COLO829 (cell line): ENCODE measurements at places on chromosomes 5 and 9.

DNA sequence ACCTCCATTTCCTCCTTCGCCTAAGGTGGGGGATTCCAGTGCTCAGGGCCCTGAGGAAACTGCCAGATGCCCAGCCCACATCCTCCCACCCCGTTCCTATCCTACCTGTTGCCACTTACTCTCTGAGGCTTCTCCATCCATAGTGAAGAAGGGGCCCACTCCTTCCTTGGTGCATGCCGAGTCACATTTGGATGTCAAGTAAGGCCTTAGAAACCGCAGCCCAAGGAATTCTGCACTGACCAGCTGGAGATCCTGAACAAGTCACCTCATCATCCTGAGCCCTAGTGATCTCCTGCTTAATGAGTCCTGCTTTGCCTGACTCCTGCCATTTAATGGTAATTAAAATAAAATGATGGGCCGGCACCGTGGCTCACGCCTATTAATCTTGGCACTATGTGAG lies 6.7 kb upstream of the TNIP1 start:
- DNase-seq = no peak

GRCh38 chr9:16755467-16756160 lies 114.9 kb downstream of the BNC2 start:
- DNase-seq = no peak

DNA sequence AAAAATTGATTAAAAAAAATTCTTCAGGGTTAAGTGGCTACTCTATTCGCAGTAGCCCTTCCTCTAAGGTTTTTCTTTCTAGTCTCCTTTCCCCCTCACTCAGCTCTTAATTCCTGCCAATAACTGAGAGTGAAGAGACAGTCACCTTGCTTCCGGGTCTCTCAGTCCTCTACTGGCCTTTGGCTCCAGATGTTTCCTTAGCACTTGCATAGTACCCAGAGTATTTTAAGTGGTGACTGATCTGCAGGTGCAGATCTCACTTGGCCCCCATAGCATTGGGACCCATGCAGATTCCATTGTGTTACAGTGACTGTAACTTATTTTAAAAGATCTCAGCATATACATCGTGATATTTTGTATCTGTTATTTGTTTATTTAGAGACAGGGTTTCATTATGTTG lies 66.2 kb downstream of the GCNT1 start:
- no peak for DNase-seq

GRCh38 chr5:14778792-14779070 lies 92.8 kb downstream of the ANKH start:
- DNase-seq = no peak

GRCh38 chr5:33549982-33550567 lies 109.3 kb downstream of the TARS1 start:
- no peak for DNase-seq

DNA sequence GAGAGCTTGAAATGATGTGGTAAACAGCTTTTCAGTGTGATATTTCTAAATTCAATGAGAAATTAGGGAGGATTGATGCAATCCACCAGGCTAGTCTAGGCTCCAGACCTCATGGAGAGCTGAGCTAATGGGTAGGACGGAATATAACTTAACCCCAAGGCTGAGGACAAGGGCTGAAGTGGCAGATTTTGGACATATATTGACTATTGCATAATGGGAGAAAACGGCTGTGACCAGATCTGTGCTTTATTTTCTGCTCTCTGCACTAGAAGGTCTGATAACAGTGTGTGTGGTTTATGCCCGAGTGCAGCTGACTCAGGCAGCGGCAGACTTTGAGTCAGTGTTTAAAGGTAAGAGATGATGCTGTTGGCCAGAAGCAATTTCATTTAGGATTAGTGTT lies 70.6 kb downstream of the ACTBL2 start:
- DNase-seq = no peak

DNA sequence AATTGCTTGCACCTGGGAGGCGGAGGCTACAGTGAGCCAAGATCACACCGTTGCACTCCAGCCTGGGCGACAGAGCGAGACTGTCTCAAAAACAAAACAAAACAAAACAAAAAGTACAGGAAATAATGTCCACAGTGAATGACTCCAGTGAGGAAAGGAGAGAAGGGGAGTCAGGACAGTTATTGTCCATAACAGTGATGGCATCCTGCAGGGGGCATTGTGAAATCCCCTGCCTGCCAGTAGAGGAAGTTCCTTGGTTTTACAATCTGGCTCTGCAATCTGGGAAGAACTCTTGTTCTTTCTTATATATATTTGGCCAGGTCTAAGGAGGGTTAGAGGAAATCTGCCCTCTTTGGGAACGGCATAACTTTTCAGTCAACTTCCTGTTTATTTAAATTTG lies 8.2 kb downstream of the SH3GL2 start:
- DNase-seq = no peak
